A549 (cell line): ENCODE measurements at places on chromosomes 2 and 18. TPM values are rescaled to one million over a fixed set of nuclear protein-coding genes. Genes with fewer than 3 reads are reported as not detected.

DNA sequence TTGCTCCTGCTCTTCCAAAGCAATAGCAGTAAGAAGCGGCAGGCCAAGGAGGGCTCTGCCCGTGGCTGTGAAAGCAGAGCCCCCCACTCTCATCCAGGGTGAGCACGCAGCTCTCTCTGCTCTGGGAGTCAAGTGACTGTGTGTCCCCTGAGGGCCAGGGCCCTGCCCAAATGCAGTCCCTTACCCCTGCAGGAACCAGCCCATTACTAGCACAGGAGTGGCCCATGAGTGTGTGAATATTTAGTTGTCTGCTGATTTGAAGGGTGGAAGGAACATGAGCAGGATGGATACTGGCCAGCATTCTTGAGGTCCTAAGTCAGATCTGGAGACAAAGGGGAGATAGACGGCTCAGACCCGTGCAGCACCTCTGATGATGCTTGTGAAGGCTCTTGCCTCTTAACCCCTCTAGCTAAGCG, 69.7 kb upstream of the FOSL2 start:
- DNase-seq: no peak

GRCh38 chr18:50832754-50833153, 12.9 kb upstream of the MRO start:
- DNase-seq: no peak

GRCh38 chr2:120110507-120110906, 97.6 kb downstream of the EPB41L5 start:
- no peak for DNase-seq

GRCh38 chr2:122563781-122564180, 808.3 kb downstream of the TSN start:
- no peak for DNase-seq

- no peak for DNase-seq
These were observed 21.2 kb upstream of the NAB1 start for GRCh38 chr2:190627448-190628412.

DNA sequence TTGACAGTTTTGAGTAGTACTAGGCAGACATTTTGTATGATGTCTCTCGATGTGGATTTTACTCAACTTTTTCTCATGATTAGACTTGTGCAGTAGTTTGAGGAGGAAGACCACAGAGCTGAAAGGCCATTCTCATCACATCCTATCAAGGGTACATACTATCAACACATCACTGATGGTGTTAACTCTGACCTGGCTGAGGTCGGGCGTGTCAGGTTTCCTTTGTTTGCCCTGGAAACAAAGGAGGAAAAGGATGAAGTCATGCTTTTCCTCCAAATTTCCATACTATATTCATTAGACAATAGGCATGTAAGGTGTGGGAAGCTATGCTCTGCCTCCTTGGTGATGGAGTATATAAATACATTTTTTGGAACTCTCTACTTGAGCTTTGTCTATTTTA, 211.1 kb downstream of the DSEL start:
- DNase-seq: no peak

DNA sequence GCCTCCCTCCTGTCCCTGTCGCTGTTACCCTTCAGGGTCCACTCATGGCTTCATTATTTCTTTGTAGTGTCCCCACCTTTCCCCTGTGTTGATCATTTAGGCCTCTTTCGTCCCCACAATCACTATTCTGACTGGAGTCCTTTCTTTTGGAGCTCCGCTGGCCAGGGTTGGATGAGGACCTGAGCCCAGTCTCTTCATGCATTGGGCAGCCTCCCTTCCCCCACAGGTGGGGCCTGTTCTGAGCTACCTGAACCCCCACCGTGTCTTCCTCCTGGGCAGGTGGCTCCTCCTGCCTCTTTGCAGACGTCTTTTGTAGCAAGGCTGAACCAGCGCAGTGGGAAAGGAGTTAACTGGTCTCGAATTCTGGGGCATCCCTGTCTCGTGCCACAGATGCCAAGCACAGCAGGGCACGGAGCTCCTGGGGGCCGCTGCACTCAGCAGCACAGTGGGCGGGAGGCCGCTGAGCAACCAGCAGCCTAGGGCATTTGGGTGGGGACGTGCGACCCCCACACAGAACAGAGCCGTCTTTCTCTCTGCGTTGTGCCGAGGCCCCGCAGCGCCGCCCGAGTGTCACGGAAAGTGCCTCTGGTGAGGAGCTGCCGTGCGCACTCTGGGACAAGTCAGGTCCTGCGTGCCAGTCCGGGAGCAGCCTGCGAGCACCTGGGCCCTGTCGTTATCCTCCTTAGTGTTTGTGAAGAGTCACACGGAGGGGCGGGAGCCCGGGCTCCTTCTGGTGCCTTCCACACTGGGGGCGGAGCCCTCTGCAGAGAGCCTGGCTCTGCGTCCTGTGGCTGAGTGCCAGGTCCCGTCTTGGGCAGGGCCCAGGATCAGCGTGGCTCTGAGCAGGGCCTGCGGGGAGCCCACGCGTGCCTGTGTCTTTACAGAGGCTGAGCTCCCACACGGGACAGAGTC, 130.1 kb downstream of the NFATC1 start:
- no peak for DNase-seq

- no peak for DNase-seq
These were observed 5.1 kb upstream of the HNMT start for GRCh38 chr2:137959166-137959565.

- DNase-seq: no peak
These were observed 687.8 kb upstream of the KLHL29 start for GRCh38 chr2:22697054-22697788.

GRCh38 chr18:76335859-76336640, 159.0 kb downstream of the ZNF516 start:
- DNase-seq: no peak

- DNase-seq: no peak
These were observed 76.9 kb downstream of the NDUFA10 start for GRCh38 chr2:239948100-239948881.

GRCh38 chr2:150091846-150092245, 395.6 kb downstream of the RND3 start:
- DNase-seq: no peak

GRCh38 chr18:77524909-77525308, 275.3 kb downstream of the GALR1 start:
- no peak for DNase-seq

- no peak for DNase-seq
These were observed 84.2 kb upstream of the STPG4 start for GRCh38 chr2:47239119-47239969.

GRCh38 chr2:216549926-216550690, 51.5 kb downstream of the RPL37A start:
- no peak for DNase-seq

DNA sequence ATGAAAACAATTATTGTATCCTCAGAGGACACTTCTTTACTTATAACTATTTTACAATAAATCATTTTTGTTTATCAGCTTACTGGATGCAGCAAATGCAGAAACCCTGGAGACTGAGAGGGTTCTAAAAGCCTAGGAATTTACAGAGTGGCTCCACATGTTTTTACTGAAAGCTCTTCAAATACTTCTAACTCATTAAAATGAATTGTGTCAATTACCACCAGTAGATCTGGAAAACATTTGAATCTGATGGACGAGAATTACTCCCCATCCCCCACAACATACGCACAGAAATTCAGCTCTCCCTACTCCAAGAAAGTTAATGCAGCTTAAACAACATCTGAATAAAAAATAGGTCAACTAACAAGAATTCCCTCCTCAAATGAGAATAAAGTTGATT, 319.8 kb upstream of the FIGN start:
- DNase-seq: no peak

DNA sequence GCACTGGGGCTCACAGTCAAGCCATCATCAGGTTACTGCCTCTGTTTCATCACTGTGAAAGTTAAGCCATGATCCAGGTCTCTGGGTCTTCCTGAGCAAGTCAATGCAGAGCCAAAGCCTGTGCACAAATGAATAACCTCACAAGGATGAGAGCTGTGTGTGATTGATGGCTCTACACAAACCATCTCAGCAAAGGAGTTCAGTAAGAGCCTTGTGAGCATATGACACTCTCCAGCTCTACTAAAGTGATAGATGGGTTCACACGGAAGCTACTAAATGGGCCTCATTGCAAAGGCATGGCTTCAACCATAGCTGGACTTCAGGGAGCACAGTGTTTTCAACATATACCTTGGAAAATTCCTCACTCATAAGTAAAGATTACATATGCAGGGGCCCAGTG, 101.5 kb downstream of the AFF3 start:
- DNase-seq: no peak

DNA sequence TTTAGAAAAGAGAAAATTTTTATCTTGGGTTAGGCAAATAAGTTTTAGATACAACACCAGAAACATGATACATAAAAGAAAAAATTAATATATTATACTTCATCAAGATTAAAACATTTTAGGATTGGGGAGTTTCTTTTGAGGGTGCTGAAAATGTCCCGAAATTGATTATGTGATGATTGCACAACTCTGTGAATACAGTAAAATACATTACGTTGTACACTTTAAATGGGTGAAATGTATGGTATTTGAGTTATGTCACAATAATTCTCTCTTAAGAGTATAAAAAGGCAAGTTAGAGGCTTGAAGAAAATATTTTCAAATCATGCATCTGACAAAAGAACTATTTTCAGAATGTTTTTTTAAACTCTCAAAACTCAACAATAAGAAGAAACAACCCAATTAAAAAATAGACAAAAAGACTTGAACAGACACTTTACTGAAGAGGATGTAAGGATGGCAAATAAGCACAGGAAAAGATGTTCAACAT, 36.2 kb upstream of the INO80C start:
- no peak for DNase-seq

- DNase-seq: no peak
These were observed 81.7 kb downstream of the RBMS1 start for GRCh38 chr2:160411955-160412354.

- no peak for DNase-seq
These were observed 79.6 kb upstream of the SPOPL start for GRCh38 chr2:138421971-138422335.

GRCh38 chr2:39693245-39693644, 27.5 kb downstream of the TMEM178A start:
- no peak for DNase-seq

DNA sequence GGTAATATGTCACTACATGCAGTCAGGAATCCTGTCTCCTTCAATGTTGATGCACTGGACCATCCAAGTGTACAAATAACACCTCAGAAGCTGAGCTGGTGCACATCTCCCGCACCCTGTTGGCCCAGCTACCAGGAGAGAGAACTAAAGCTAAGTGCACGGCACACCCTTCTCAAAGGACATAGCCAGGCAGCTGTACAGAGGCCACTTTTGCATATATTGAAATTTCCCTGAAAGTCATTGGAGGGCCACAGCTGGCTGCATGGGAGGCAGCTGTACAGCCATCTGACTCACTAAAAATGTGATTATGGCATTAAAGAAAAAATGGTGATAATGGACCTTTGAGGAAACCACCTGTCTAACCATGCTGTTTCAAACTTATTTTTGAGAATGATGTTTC, 441.7 kb downstream of the CBLN2 start:
- no peak for DNase-seq

DNA sequence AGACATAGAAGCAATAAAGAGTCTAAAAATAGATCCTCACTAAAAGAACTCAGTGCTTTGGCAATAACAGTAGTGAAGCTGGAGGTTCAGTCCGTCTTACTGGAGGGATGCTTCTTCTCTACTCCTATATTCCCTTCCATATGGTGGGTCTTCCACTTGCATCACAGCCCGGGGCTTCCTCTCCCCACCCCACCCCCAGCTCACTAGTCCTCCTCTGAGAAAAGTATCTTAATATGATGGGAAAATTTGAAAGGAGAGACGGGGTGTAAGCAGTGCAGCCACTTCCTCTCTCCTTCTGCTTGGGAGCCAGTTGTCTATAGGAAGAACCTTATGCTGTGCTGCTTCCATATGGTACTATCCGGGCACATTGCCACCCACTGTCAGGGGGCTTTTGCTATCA, 57.2 kb upstream of the SPOPL start:
- no peak for DNase-seq

GRCh38 chr2:222576171-222577081, 79.5 kb downstream of the FARSB start:
- DNase-seq: no peak

DNA sequence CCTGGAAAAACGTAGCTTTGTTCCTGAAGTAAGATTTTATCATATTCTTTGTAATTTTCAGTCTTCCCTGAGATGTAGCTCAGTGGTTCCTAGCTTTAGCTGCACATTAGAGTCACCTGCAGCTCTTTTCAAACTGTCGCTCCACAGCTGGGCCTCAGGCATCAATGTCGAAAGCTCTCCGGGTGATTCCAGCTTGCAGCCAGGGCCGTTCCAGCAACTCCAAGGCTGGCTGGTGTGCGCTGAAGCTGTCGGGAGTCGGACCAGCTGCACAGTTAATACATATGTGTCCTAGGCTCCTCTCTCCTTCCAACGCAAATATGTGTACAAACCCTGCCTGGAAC, 609 bp upstream of the ZNF2 start:
- no peak for DNase-seq

DNA sequence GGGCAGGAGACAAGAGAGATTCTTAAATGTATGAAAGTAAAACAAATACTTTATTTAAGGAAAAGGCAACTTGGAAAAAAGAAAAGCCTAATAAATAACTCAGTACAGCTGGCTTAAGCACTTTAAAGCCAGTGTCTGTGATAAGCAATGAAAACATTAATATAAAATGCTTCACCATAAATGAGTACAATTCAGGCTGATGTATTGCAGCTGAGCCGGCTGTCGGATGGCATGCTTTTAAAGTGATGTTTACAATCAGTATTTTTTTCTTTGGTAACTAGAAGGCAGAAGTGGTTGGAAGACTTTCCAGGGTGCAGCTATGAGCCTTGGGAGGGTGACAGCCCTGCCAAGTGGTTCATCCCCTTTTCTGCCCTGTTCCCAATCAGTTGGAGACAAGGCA, 58.7 kb upstream of the CELF4 start:
- DNase-seq: no peak

DNA sequence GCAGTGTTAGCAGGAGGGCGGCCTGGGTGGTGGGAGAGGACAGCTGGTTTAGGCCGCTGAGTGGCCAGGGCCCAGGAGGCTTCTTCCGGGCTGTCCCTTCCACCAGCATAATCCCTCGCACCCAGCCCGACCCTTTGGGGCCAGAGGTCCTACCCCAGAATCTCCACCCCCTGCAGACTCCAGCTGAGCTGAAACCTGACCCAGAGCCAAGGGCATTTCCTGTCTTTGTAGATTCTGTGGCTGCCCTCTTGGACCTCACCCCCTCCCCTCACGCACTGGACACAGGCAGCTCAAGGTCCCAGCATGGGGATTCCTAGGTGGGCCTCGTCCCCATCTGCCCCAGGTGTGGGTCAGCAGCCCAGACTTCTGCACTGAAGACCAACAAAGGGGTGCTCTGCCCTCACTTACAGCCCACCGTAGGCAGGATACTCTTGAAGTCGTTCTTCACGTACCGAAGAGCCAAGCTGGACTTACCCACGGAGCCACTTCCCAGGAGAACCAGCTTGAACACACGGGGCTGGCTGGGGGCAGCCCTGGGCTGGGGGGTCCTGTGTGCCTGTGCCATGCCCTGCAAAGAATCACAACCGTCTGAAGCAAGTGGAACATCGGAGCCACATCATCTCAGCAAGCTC, 4.8 kb downstream of the RAB17 start:
- no peak for DNase-seq

GRCh38 chr2:8754106-8754776, 72.4 kb downstream of the ID2 start:
- DNase-seq: no peak

Gene PAX8
- polyA plus RNA-seq: 0.81 to 1.7 TPM (median 1.5 TPM) in 3 replicates

Gene NUP35
- polyA plus RNA-seq: 39.6 to 44.3 TPM (median 41.8 TPM) in 3 replicates

Gene MBD1
- 26.7 to 28.6 TPM (median 28.0 TPM) in 3 replicates for polyA plus RNA-seq

Gene DUSP2
- 0.22 to 0.26 TPM (median 0.22 TPM) in 3 replicates for polyA plus RNA-seq

Gene RUFY4
- polyA plus RNA-seq: not detected in 3 replicates

Gene CCDC150
- 9.9 to 14.2 TPM (median 13.2 TPM) in 3 replicates for polyA plus RNA-seq

Gene ABCA12
- polyA plus RNA-seq: 0.32 to 0.51 TPM (median 0.38 TPM) in 3 replicates

Gene SIX3
- polyA plus RNA-seq: 0.41 to 0.73 TPM (median 0.59 TPM) in 3 replicates

Gene UGT1A6
- polyA plus RNA-seq: 2.0 to 2.9 TPM (median 2.5 TPM) in 3 replicates

Gene IL37
- polyA plus RNA-seq: not detected in 3 replicates

Gene POTEJ
- polyA plus RNA-seq: 0.07 TPM in 1 of 3 replicates, not detected in the others

Gene CYP27A1
- 0.10 to 0.14 TPM (median 0.11 TPM) in 3 replicates for polyA plus RNA-seq

Gene DYSF
- 0.68 to 1.0 TPM (median 0.98 TPM) in 3 replicates for polyA plus RNA-seq

Gene DOK6
- not detected in 3 replicates for polyA plus RNA-seq
